ENCODE measurements at places on chromosomes 2 and 18.

DNA sequence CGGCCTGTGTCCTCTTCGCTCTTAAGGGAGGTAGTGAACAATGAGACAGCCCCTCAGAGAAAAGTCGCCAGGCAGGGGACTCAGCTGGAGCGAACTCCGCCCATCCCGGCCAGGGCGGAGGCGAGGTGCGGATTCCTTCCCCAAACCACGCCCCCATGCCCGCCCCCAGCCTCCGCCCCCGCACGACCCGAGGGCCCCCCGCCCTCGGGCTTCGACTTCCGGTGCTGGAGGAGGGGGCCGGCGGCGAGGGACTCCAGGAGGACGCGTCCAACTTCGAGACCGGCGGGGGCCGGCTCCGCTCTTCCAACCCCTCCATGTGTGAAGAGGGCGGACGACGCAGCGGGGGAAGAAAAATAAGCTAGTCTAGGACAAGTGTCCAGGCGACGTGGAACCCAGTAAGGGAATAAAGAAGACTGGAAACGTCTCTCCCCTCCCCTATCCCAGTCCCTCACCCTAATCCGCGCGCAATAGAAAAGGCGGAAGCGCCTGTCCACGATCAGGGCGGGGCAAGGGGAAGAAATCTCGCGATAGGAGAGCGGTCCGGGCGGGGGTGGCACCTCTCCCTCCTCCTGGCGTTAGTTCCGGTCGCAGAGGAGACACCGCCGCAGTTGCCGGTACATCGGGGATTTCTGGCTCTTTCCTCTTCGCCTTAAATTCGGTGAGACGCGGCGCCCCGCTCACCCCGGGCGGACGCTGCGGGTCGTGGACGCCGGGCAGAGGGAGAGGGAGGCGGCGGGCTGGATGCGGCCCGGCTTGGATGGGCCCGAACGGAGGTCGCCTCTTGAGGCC, at the start of gene BZW1:
TSS of gene BZW1 (plus strand) at position 578 of the 789 bp plus-strand sequence. CDS start 1,308 bp downstream, outside the sequence.
- peak; percentile 96 for DNase-seq
- H3K27ac ChIP-seq = peak within 1 kb of the TSS; percentile 98
- peaks cover 31% of the 10 kb centered on the region for H3K36me3 ChIP-seq
- peak within 1 kb of the TSS; percentile 97 for H3K4me3 ChIP-seq

GRCh38 chr2:99928470-99929053, 213.8 kb downstream of the AFF3 start:
- H3K4me1 ChIP-seq = no peaks in the 10 kb centered on the region
- DNase-seq = no peak
- no peak overlapping the region for H3K4me3 ChIP-seq
- no peaks in the 10 kb centered on the region for H3K36me3 ChIP-seq

DNA sequence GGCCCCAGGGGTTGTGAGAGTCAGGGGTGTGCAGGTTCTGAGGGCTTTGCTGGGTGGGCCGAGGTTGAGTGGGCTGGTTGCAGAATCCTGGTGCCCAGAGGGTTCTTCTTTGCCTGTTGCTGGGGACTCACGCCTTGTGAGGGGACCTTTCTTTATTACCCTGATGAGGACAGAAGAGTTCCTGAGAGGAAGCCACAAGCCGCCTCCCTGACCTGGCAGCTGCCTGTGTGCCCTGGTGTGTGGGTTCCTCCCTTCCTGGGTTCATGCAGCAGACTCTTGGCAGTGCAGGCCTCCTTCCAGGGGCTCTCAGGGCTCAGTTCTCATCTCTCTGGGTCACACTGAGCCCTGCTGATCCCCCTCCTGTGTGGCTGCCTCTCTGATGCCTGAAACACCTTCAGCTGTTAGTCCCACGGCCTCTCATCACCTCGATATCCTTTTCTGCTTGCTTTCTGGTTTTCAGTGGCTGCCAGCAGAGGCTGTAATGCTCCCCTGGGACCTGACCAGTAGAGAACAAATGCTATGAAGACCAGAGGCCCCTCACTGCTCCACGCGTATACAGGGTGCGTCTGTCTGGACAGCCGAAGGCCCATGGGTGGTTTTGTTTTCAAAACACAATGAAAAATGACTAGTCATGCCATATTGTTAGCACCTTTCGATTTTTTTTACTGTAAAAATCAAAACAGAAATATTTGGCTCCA, 191.3 kb downstream of the AGAP1 start:
- H3K4me3 ChIP-seq = no peak overlapping the region
- H3K4me1 ChIP-seq = no peaks in the 10 kb centered on the region
- H3K36me3 ChIP-seq = no peaks in the 10 kb centered on the region
- H3K27ac ChIP-seq = no peak overlapping the region
- H3K27me3 ChIP-seq = no peaks in the 10 kb centered on the region

- H3K27ac ChIP-seq = no peak overlapping the region
- H3K36me3 ChIP-seq = no peaks in the 10 kb centered on the region
- H3K4me1 ChIP-seq = no peaks in the 10 kb centered on the region
Observed at GRCh38 chr2:204967199-204967960, 422.1 kb downstream of the PARD3B start.

GRCh38 chr2:72191441-72191840, 43.8 kb upstream of the CYP26B1 start:
- DNase-seq = no peak
- no peaks in the 10 kb centered on the region for H3K36me3 ChIP-seq
- no peak overlapping the region for H3K4me3 ChIP-seq
- H3K27ac ChIP-seq = no peak overlapping the region
- H3K27me3 ChIP-seq = no peaks in the 10 kb centered on the region
- no peaks in the 10 kb centered on the region for H3K4me1 ChIP-seq

GRCh38 chr18:5463390-5463789, 80.4 kb downstream of the EPB41L3 start:
- H3K27ac ChIP-seq = no peak overlapping the region
- no peaks in the 10 kb centered on the region for H3K27me3 ChIP-seq
- DNase-seq = no peak
- H3K4me1 ChIP-seq = no peaks in the 10 kb centered on the region

DNA sequence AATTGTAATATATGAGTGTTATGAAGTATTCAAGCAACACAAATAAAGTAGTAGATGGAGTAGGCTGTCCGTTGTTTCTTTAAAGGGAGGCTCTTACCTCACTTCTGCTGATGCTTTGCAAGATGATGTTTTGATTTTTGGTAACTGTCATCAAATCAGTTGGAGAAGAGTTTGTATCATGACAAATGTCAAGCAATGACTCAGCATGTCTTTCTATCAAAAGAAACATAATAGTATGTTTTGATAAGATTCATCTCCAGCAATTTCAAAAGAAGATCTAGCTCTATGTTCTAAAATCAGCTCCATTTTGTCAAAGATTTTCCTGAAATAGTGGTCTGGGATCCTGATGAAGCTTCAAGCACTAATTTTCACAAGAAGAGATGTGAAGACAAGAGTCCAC, 25.6 kb downstream of the MAP3K19 start:
- H3K27me3 ChIP-seq = no peaks in the 10 kb centered on the region
- H3K36me3 ChIP-seq = no peaks in the 10 kb centered on the region
- no peaks in the 10 kb centered on the region for H3K4me1 ChIP-seq
- no peak overlapping the region for H3K27ac ChIP-seq
- no peak overlapping the region for H3K4me3 ChIP-seq
- no peak for DNase-seq

- no peak for DNase-seq
- no peak overlapping the region for H3K27ac ChIP-seq
- H3K36me3 ChIP-seq = no peaks in the 10 kb centered on the region
Observed at GRCh38 chr2:188751816-188752215, 222.4 kb upstream of the COL3A1 start.

GRCh38 chr2:128376241-128377041, 57.8 kb upstream of the HS6ST1 start:
- H3K4me1 ChIP-seq = peaks cover 11% of the 10 kb centered on the region
- no peak overlapping the region for H3K4me3 ChIP-seq
- DNase-seq = no peak
- H3K27ac ChIP-seq = peak overlapping the region; percentile 67
- no peaks in the 10 kb centered on the region for H3K36me3 ChIP-seq

DNA sequence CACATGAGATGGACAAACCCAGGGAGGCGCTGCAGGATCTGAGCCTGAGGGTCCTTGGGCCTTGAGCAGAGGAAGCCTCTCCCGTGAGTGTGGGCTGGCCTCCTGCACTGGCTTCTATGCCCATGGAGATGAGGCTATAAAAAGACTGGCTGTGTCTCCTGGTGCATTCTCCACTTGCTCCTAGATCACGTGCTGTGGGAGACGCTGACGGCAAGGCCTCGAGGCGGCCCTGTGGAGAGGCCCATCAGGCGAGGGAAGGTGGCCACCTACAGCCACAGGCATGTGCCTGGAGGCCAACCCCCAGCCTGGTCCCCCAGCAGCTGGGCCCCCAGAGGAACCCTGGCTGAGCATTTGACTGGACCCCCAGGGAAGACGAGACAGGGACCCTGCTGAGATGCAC, 198.9 kb downstream of the TWIST2 start:
- H3K27ac ChIP-seq = no peak overlapping the region
- no peaks in the 10 kb centered on the region for H3K4me1 ChIP-seq
- no peak overlapping the region for H3K4me3 ChIP-seq

DNA sequence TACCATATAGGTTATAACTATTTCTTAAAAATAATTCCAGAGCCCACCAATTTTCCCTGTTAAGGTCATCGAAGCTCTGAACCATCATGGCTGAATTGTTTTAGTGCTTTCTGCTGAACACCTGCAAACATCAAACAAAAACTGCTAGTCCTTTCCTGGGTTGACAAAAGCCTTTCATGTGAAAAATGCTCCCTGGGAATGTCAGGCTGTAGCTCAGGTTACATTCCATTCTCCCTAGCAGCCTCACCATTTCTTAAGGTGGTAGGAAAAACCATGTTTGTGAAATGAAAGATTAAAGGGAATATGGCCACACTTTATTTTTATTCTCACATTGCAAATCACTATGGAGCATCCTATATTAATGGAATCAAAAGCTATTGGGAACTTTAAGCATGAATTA, 5.7 kb downstream of the TCF4 start:
- H3K27me3 ChIP-seq = no peaks in the 10 kb centered on the region
- DNase-seq = no peak
- H3K27ac ChIP-seq = no peak overlapping the region
- H3K4me1 ChIP-seq = peaks cover 6% of the 10 kb centered on the region
- no peak overlapping the region for H3K4me3 ChIP-seq

DNA sequence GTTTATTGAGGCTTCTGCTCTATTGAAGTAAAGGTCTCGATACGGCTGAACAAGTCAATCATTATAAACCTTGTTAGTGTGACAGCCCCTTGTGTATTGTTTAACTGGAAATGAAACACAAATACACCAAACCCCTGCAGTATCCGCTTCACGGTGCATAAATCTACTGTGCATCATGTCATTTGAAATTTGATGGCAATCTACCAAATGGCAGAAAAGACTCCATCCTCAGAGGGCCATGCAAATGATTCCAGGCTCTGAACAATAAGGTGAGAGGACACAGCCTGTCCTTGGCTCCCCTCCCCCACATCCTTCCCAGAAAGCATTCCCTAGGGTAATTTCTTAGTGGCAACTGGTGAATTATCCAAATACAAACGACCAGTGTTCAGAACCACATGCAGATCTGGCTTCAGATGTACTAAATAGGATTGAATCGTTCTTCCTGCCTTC, 80.6 kb downstream of the ADCYAP1 start:
- peaks cover 10% of the 10 kb centered on the region for H3K4me1 ChIP-seq
- no peak overlapping the region for H3K27ac ChIP-seq
- H3K27me3 ChIP-seq = no peaks in the 10 kb centered on the region
- DNase-seq = no peak

GRCh38 chr2:44560941-44561340, 199.2 kb downstream of the CAMKMT start:
- H3K4me1 ChIP-seq = no peaks in the 10 kb centered on the region
- H3K36me3 ChIP-seq = no peaks in the 10 kb centered on the region
- no peak overlapping the region for H3K4me3 ChIP-seq
- H3K27ac ChIP-seq = no peak overlapping the region

GRCh38 chr2:217851191-217852020, 151.4 kb downstream of the TNS1 start:
- peaks cover 68% of the 10 kb centered on the region for H3K4me1 ChIP-seq
- DNase-seq = no peak
- H3K4me3 ChIP-seq = peak overlapping the region; percentile 34
- peak overlapping the region; percentile 80 for H3K27ac ChIP-seq
- H3K27me3 ChIP-seq = no peaks in the 10 kb centered on the region

DNA sequence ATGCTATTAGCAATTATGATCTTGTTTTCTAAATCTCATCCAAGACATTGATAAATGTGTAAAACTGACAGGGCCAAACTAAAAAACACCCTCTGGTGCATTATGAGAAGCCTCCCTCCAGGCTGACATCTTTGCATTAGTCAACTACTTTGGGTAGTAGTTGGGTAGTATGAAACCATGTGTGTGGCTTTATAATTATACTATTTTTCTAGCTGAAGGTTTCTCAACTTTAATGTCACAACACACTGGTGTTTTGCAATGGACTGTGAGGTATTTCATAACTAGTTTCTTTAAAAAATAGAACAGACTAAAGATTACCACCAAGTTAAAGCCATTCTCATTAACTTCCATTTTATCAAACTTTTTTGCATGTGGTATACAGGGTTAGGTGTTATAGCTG, 73.1 kb upstream of the RBMS1 start:
- DNase-seq = no peak
- H3K27ac ChIP-seq = no peak overlapping the region
- H3K4me3 ChIP-seq = no peak overlapping the region
- H3K36me3 ChIP-seq = no peaks in the 10 kb centered on the region

DNA sequence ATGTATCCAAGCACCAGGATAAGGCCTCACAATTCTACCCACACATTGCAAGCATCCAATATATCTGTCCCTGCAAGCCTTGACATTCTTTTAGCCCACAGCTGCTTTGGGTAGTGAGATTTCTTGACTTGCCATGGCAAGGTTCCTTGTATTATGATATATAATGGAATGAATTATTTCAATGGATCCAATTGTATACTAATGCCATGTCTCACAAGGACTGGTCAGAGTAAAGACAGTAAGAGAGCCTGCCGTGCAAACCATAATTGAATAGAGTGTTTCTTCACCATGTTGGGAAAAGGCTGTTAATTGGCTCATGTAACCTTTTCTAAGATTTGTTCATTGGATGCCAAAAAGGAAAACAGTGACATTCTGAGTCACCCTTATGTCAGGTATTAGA, 64.3 kb upstream of the RBBP8 start:
- no peak overlapping the region for H3K4me3 ChIP-seq
- H3K27ac ChIP-seq = no peak overlapping the region
- H3K4me1 ChIP-seq = no peaks in the 10 kb centered on the region
- no peaks in the 10 kb centered on the region for H3K27me3 ChIP-seq
- no peaks in the 10 kb centered on the region for H3K36me3 ChIP-seq
- DNase-seq = no peak

GRCh38 chr2:128422571-128422970, 103.9 kb upstream of the HS6ST1 start:
- no peaks in the 10 kb centered on the region for H3K27me3 ChIP-seq
- no peaks in the 10 kb centered on the region for H3K36me3 ChIP-seq
- no peak overlapping the region for H3K4me3 ChIP-seq
- peak overlapping the region; percentile 88 for H3K27ac ChIP-seq
- peaks cover 35% of the 10 kb centered on the region for H3K4me1 ChIP-seq

- DNase-seq = no peak
- H3K27ac ChIP-seq = no peak overlapping the region
- no peaks in the 10 kb centered on the region for H3K27me3 ChIP-seq
- H3K36me3 ChIP-seq = no peaks in the 10 kb centered on the region
- no peak overlapping the region for H3K4me3 ChIP-seq
Observed at GRCh38 chr2:145060876-145061275, 541.0 kb upstream of the ZEB2 start.
